Right kidney (tissue), 9 donors: ENCODE measurements at places on chromosomes 2 and 18.
A peak's percentile ranks its signal among the peaks of the same experiment; 100 is the strongest.

- no peak for DNase-seq
These were observed 48.7 kb upstream of the ANXA4 start for GRCh38 chr2:69693059-69693774.

DNA sequence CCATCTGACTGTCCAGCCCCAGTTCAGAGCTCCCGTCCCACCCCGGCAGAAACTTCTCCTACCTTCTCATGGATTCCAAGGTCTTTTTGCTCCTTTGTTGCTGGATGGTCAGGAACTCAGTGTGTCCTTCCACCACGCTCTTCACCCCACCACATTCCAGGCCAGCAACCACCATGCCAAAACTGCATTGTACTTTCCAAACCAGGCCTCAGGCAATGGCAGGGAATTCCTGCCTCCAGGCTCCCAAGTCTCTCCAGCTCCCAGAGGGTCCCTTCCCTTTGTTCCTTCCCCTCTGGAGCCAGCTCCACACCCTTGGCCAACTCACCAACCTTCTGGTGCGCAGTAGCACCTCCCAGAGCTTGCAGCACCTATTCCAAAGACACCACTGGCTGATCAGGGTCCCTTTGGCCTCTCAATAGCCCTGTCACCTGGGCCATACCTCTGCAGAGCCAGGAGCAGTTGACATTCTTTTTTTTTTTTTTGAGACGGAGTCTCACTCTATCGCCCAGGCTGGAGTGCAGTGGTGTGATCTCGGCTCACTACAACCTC is 8.1 kb downstream of the CHMP1B start:
- DNase-seq: no peak

GRCh38 chr18:40058811-40059570 is 1896.0 kb upstream of the PIK3C3 start:
- DNase-seq: no peak

DNA sequence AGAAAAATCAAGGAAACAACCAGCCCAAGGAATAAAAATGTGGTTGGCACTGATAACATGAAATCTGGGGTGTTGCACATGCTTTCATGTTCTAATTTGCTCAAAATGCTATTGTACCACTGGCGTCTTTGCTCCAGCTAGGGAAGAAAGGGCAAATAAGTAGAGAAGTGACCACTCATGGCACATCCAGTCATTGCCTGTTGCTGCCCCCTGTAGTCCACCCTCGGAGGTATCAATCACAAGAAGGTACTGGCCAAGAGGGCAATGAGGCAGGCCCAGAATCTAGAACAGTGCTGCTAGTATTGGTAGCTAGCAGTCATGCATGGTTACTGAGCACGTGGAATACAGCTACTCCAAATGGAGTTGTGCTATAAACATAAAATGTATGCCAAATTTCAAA is 213.4 kb downstream of the CDCA7 start:
- no peak for DNase-seq

- no peak for DNase-seq
These were observed 494.1 kb downstream of the LRRTM4 start for GRCh38 chr2:77028032-77028600.

DNA sequence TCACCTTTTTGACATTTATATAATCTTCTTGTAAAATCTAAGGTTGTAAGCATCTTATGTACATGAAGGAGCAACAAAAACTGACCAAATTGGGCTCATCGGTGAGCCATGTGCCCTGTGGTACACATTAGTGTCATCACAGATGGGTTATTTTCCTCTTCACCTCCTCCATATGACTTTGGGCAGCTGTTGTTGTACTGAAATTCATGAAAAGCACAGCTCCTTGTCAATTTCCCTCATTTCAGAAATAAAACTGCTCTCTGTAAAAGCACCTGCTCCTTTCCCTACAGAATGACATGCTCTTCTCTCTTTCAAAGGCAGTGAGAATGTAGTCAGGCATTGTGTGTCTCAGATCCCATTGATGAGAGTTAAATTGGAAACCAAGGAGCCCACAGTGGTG is 42.0 kb downstream of the DTNA start:
- DNase-seq: no peak

GRCh38 chr2:9838391-9838790 is 4.9 kb upstream of the TAF1B start:
- DNase-seq: no peak

GRCh38 chr2:172234716-172235691 is 132.3 kb upstream of the DLX2 start:
- DNase-seq: peak; percentile 65

DNA sequence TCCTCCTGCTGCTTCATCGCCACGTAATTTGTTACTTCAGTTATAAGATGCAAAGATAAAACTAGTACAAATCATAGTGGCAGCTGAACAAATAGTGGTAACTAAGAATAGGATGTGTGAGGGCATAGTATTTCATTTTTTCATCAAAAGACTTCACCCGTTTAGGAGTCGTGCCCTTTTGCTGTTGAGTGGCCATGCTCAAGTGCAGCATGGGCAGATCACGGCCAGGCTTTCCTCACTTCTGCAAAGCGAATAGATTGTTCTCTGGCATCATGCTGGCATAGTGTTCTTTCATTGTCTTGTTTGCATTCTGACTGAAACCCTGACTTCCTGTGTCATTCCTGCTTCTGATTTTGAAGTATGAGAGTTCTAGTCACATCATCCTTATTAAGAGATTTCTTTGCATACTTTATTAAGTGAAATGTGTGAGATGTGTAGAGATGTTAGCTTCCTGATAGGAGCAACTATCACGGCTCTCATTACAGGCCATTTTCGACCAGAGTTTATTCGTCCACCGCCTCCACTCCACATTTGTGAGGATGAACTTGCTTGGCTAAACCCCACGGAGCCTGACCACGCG is 11.8 kb downstream of the CNOT11 start:
- DNase-seq: no peak

GRCh38 chr2:229419158-229419557 is 148.1 kb upstream of the PID1 start:
- DNase-seq: no peak

DNA sequence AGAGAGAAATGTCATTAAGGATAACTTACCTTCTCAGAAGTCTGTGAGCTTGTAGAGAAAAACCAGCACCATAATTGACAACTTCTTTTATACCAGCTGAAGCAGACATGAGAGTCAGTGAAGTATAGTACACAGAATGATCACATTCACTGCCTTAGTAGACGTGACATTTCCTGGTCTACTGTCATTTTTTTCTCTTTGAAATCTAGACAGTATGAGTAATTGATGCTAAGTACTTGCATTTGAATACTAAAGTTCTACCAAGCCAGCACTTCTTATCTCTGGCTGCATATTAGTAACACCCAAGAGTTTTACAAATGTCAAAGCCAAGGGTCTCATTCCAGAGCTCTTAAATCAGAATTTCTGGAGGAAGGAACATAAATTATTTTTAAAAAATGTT is 25.4 kb upstream of the ACADL start:
- DNase-seq: no peak

GRCh38 chr2:196066291-196067087 is 2.1 kb downstream of the DNAH7 start:
- no peak for DNase-seq

- DNase-seq: no peak
These were observed 1.1 kb downstream of the AFTPH start for GRCh38 chr2:64525317-64525613.
